Mesenchymal stem cell (in vitro differentiated cells and primary cell): ENCODE measurements at places on chromosomes 12 and 14.

- no peaks in the 10 kb centered on the region for H3K27me3 ChIP-seq
- no peaks in the 10 kb centered on the region for H3K4me1 ChIP-seq
- H3K27ac ChIP-seq, result no peak overlapping the region
- no peak overlapping the region for H3K4me3 ChIP-seq
Observed at GRCh38 chr12:118830296-118830695, 151.0 kb upstream of the SRRM4 start.

GRCh38 chr12:9707864-9708808, 24.8 kb downstream of the CLECL1 start:
- no peak overlapping the region for H3K4me3 ChIP-seq
- H3K4me1 ChIP-seq, result peaks cover 8% of the 10 kb centered on the region
- DNase-seq, result peak; percentile 62
- H3K27me3 ChIP-seq, result no peaks in the 10 kb centered on the region

DNA sequence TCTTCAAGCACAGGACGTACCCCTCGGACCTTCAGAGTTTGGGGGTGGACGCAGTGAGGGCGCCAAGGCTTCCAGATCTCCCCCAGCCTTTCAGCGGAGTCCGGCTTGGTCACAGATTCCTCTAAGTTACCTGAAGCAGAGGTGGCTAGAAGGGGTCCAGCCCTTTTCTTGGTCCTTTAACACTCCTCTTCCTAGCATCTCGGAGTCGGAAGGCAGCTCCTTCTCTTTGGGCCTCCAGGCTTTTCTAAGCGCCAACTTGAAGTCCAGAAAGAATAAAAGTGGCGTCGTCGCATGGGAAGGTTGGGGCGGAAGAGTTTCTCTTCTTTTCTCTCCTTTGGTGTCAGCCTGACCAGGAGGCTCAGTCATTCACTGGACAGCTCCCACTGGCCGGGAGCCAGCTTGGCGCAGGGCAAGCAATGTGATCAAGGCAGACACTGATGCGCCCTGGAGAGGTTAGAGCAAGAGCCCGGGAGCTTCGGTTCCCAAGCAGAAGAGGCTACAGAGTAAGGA, 9.6 kb downstream of the OR6S1 start:
- H3K4me3 ChIP-seq, result peak overlapping the region; percentile 80
- peaks cover 23% of the 10 kb centered on the region for H3K27me3 ChIP-seq
- H3K27ac ChIP-seq, result no peak overlapping the region

- H3K4me1 ChIP-seq, result no peaks in the 10 kb centered on the region
- H3K27me3 ChIP-seq, result no peaks in the 10 kb centered on the region
- H3K36me3 ChIP-seq, result peaks cover 84% of the 10 kb centered on the region
- no peak overlapping the region for H3K27ac ChIP-seq
- peak; percentile 21 for DNase-seq
Observed at GRCh38 chr14:58362798-58363412, 32.8 kb upstream of the TOMM20L start.

DNA sequence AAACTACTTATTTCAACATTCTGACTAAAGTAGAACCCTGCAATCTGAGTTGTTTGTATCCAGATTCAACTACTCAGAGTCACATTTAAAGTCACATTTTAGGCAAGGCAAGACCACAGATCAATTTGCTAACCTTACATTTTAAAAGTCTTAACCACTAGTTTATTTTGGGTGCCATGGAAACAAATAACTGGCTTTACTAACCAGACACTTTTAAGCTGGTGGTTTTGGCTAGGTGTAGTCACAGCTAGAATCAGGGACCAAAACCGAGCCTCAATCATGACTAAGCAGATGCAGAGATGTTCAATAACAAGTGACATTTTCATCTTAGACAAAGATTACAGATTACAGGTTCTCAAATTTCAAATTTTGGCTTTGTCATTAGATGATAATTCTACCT, 115.3 kb downstream of the PDE6H start:
- H3K27ac ChIP-seq, result no peak overlapping the region
- H3K36me3 ChIP-seq, result no peaks in the 10 kb centered on the region
- no peaks in the 10 kb centered on the region for H3K27me3 ChIP-seq
- DNase-seq, result peak; percentile 48

GRCh38 chr12:30874455-30875321, 51.9 kb upstream of the TSPAN11 start:
- H3K4me3 ChIP-seq, result no peak overlapping the region
- no peaks in the 10 kb centered on the region for H3K4me1 ChIP-seq
- H3K27ac ChIP-seq, result no peak overlapping the region
- no peaks in the 10 kb centered on the region for H3K36me3 ChIP-seq

DNA sequence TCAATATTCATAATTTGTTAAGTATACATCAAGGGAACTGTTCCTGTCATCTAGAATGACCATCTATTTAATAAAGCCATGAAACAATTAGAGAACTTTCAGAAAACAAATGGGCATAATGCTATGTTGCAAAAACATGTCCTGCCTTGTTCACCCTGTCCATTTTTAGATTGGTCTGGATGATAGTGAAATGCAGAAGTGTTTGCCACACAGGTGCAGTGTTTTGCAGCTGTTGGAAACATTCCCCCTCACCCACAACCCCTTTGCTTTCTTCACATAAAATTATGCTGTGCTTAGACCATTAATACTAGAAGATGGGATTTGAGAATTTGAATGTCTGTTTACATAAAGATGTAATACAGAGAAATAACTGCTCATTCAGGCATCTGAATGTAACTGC, 36.5 kb downstream of the LEMD3 start:
- H3K4me1 ChIP-seq, result no peaks in the 10 kb centered on the region
- H3K27me3 ChIP-seq, result no peaks in the 10 kb centered on the region
- H3K27ac ChIP-seq, result no peak overlapping the region
- no peak overlapping the region for H3K4me3 ChIP-seq
- no peak for DNase-seq

DNA sequence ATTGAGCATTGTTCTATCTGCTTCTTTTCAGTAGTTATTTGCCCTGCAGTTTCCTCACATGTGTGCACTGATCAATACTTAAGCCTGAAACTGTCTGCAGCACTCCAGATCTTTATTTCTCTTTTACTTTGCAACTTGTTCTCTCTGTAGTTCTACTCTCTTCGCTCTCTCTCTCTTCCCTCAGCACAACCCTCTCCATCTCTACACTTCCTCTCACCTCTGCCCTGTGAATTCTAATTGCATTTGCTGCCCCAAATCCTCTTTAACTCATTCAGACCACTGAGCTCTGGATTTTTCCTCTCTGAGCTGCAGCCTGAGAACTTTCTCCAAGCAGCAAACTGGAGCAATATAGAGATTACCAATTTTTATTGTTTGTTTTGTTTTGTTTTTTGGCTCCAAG, 1035.5 kb downstream of the FSCB start:
- no peak overlapping the region for H3K27ac ChIP-seq
- no peaks in the 10 kb centered on the region for H3K27me3 ChIP-seq
- no peak for DNase-seq
- H3K4me3 ChIP-seq, result no peak overlapping the region

DNA sequence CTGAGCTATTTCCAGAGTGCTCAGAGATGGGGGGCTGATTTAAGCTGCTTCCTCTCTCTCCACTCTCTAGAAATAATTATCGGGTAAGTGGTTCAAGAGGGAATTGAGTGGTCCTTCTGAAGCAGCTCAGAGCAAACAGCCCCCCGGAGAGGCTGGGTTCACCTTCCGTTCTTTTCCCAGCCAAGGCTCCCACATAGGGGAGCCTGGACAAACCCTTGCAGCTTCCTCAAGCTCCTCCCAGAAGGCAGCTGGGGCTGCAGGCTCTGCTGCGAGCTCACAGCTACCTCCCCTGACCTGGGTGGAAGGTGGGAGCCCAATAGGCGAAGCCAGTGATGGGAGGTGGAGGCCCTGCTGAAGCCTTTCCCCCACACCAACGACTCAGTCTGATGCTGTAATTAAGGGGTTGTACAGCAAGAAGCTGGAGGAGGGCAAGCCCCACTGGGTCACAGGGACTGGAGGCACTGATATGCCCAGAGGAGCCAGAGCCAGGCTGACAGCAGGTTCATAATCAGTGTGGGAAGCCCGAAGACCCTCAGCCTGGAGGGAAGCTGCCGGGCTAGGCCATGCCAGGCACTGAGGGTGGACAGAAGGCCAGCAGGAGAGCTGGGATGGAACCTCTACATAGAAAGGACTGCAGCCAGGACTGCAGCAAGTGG, 52.4 kb downstream of the ARL6IP4 start:
- no peaks in the 10 kb centered on the region for H3K27me3 ChIP-seq
- H3K4me1 ChIP-seq, result no peaks in the 10 kb centered on the region
- H3K36me3 ChIP-seq, result peaks cover 31% of the 10 kb centered on the region

DNA sequence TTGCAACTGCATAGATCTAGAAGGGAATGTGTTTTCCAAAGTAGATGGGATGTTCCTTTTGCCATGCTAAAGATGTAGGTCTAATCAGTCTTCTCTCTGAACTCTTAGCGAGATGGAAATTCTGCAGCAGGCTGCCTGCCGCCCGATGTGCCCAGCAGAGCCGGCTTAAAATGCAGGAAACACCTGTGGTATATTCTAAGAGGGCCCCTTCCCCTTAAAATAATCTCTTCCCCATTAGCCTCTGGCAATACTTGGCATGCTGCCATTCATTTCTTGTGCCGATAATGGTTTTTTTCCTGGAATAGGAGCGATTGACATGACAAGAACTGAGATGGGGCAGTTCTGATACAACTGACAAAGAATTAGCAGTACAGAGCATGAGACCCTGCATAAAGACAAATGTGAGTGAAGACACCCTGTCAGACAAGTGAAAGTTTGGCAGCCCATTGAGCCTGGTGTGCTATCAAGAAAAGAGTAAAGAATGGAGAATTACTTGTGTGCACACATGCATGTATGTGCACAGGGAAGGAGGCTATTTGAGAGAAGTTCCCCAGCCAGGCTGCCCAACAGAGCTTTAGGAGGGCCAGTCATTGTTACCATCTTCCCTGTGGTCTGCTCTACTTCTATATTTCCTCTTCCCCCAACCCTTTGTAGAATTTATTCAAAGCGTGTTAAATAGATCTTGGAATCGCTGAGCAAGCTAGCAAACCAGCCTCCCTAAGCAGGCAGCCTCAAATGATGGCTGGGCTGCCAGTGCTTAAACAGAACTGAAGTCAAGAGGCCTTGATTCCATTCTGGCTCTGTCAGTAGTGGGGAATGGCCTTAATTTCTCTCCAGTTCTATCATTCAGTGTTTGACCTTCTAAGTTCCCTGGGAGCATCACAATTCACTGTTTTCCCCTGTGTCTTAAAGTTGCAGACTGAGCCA, 29.6 kb upstream of the NTF3 start:
- no peaks in the 10 kb centered on the region for H3K4me1 ChIP-seq
- H3K4me3 ChIP-seq, result no peak overlapping the region
- H3K36me3 ChIP-seq, result no peaks in the 10 kb centered on the region
- H3K27me3 ChIP-seq, result peaks cover 2% of the 10 kb centered on the region
- no peak for DNase-seq

DNA sequence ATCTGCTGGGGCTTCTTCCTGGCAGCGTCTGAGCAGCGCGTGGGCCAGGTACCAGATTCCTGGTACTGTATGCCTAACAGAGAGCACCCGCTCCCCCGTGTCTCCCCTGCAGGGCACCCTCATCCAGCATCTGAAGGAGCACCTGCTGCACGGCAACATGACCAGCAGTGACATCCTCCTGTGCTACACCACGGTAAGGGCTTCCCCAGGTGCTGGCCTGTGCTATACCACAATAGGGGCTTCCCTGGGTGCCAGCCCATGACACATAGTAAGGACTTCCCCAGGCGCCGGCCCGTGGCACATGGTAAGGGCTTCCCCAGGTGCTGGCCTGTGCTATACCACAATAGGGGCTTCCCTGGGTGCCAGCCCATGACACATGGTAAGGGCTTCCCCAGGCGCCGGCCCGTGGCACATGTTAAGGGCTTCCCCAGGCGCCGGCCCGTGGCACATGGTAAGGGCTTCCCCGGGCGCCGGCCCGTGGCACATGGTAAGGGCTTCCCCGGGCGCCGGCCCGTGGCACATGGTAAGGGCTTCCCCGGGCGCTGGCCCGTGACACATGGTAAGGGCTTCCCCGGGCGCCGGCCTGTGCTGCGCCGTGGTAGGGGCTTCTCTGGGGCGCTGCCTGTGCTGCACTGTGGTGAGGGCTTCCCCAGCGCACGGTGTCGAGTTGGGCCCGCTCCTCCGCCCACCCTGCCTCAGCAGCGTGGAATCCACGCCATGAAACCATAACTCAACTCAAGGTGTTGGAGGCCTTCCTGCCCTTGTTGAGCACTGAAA, 49.3 kb downstream of the AACS start:
- no peak overlapping the region for H3K27ac ChIP-seq
- H3K4me1 ChIP-seq, result no peaks in the 10 kb centered on the region
- peaks cover 39% of the 10 kb centered on the region for H3K36me3 ChIP-seq

DNA sequence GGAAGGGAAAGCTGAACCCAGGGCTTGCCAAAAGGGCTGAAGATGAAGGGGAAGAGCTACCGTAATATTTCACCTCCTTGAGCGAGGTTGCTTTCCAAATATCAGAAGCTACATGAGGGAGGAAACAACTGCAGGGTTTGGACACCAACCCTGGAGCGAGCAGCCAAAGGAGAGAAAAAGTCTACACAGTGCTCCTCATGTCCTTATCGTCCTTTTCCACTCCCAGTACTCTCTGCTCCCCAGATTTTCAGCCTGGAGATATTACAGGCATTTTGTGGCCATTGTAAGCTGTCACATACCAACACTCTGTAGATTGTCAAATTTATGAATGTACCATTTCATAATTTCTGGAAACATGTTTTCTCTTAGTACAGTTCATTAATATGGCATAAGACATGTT, 115.9 kb downstream of the GPHN start:
- no peaks in the 10 kb centered on the region for H3K27me3 ChIP-seq
- H3K27ac ChIP-seq, result no peak overlapping the region
- no peak overlapping the region for H3K4me3 ChIP-seq
- H3K36me3 ChIP-seq, result no peaks in the 10 kb centered on the region

DNA sequence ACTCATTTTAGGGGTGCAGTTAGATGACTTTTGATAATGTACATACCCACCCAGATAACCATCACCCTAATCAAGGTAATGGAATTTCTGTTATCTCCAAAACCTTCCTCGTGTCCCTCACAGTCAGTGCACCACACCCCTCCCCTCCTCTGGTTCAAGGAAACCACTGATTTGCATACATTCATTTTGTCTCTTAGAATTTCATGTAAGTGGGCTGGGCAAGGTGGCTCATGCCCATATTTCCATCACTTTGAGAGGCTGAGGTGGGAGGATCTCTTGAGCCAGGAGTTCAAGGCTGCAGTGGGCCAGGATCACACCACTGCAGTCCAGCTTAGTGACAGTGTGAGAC, 15.7 kb downstream of the ADIPOR2 start:
- no peak overlapping the region for H3K27ac ChIP-seq
- no peaks in the 10 kb centered on the region for H3K4me1 ChIP-seq
- DNase-seq, result no peak
- H3K36me3 ChIP-seq, result peaks cover 2% of the 10 kb centered on the region
- H3K4me3 ChIP-seq, result no peak overlapping the region
- H3K27me3 ChIP-seq, result no peaks in the 10 kb centered on the region
